SJSA1 (cell line): ENCODE measurements at places on chromosomes 3 and 15.

GRCh38 chr3:126101521-126101982, 17.6 kb upstream of the SLC41A3 start:
- DNase-seq = no peak

- DNase-seq = no peak
These were observed 233.9 kb upstream of the GOLGA6L4 start for GRCh38 chr15:84001655-84002054.

DNA sequence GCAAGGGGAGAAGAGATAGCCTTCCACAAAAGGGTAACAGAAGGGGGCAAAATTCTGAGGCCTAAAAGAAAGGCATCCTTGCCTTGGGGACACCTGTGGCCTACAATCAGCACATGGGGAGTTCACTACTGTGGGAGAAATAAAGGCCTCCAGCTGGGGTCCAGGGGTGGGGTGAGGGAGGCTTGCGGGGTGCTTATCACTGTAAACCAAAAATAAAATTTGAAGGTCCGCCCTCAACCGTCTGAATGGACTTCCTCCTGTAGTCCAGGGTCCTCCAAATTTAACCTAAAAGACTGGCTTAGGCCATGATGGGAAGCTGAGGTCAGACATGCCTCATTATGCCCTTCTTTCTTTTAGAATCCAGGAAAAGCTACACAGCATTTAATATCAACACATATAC, 2.1 kb upstream of the POLR2M start:
- no peak for DNase-seq

DNA sequence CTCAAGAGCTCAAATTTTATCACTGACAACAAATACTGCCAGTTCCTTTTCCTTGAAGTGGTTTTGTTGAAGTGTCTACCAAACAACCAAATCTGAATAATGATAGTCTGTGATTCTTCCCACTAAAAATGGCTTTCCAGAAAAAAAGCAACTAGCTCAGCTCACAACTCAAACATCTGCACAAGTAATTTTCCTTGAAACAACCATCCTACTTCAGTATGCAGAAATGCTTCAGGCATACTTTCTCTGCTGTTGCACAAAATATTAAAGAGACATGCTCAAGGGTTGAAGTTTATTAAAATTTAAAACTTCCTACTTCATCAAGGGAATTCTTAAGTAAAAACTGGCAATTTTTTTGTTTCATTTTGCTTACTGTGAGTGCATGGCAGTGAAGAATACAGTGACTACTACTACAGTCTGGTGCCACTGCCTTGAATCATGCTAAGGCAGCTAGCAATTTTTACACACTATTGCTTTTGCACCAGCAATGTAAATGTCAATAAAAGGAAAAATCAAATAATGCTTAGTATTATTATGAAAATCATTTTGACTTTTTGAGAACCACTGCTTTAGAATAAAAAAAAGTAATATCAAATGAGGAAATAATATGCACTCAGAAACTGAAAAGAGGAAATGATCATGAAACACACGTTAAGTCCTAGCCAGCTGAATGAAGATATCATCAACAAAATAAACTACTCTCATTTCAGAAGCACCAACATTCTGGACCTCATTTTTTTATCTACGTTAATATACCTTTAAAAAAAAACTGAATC, 33.6 kb downstream of the VPS13C start:
- DNase-seq = no peak

GRCh38 chr3:39052583-39052982, 767 bp downstream of the WDR48 start:
- no peak for DNase-seq

- no peak for DNase-seq
These were observed 350.3 kb downstream of the TUSC7 start for GRCh38 chr3:117059956-117060270.

DNA sequence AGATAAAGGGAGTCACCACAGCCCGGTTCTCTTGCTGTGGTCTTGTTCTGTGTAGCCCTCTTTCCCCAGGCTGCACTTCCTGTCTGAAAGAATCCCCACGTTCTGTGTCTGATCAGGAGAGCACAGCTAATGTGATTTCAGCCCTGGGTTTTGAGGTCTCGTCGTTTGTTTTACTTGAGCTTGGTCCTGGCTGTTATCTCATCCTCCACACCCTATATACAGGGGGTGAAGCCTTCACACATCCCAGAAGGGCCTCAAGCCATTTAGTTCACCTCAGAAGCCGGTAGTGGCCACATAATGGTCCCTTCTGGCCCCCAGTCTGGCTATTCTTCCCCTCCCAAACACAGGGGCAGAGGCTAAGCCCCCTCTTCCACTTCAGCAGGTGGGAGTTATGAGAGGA, 115.6 kb downstream of the PDE8A start:
- DNase-seq = no peak

DNA sequence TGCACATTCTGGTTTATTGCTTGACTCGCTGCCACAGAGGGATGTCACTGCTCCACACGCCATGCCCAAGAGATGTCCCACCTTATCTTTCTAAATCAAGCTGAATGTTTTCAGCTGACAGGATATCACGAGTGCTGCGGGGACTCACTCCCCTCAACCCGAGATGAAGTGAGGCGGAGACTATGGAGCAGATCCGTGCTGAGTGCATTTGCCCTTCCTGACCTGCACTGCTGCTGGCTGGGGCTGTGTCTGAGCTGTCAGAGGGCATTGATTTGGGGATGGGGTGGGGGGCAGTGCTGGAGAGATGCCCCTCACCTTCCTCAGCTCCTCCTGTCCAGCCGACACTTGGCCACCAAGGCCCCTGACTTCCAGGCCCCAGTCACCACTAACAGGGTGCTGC, 40.5 kb upstream of the CSPG4 start:
- no peak for DNase-seq

- DNase-seq = no peak
These were observed 120.1 kb downstream of the SRGAP3 start for GRCh38 chr3:9129365-9129764.

GRCh38 chr15:93982226-93982727, 249.1 kb upstream of the MCTP2 start:
- DNase-seq = no peak

GRCh38 chr15:65761210-65761926, 30.7 kb downstream of the DENND4A start:
- no peak for DNase-seq

DNA sequence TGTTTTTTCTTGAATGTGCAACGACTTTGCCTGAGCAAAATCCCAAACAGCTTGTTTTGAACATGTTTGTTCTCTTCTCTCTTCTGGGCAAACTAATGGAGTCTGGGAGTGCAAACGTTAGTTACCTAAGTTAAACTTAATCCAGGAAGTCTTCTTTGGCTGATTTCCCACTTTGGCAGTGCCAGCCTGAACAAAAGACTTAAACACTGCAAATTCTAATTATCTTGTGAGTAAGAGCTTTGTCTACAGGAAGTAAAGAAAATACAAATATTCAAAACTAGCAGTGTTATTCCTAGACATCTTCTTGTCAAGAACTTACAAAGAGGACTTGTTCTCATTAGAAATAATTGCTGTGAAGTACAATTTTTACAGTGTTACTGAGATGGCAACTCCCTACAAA, 16.7 kb upstream of the DENND6A start:
- no peak for DNase-seq

GRCh38 chr3:129224984-129225393, 24.4 kb upstream of the COPG1 start:
- no peak for DNase-seq

DNA sequence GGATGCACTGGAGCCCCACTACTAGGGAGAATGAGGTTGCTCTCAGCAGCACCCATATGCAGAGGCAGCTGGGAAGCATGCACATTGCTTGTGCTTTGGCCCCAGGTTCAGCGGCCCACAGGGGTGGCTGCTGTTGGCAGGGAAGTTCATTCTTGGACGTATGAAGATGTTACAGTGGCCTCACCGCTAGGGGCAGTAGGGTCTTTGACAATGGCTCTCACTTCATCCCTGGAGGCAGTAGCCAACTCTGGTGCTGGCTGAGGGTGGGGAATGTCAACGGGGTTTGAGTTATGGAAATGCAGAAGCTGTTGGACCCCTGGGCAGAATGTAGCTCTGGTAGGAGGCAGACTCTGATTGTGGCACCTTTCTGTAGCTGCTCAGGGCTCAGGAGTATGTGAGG, 279.9 kb downstream of the SCAPER start:
- no peak for DNase-seq

DNA sequence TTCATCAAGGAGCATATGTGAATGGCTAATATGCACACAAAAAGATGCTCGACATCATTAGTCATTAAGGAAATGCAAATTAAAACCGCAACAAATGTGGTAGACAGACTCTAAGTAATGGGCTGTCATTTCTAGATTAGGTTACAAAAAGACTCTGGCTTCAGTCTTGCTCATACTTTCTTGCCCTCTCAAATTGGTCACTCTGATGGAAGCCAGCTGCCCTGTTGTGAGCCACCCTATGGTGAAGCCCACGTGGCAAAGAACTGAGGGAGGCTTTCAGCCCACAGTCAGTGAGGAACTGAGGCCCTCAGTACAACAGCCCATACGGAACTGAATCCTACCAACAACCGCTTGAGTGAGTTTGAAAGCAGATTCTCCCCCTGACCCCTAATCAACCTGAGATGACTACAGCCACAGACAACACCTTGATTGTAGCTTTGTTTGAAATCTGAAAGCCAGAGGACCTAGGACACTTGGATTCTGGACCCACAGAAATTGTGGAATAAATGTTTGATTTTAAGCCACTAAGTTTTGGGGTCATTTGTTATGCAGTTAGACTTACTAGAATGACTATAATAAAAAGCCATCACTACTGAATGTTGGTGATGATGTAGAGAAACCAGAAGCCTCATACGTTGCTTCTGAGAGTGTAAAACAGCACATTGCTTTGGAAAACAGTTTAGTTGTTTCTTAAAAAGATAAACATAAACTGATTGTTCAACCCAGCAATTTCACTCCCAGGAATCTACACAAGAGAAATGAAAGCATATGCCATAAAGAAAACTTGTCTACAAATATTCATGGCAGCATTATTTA, 45.7 kb downstream of the EHHADH start:
- no peak for DNase-seq

- DNase-seq = no peak
These were observed 51.5 kb downstream of the GABRB3 start for GRCh38 chr15:26721232-26721967.

GRCh38 chr3:15750143-15750542, 47.6 kb downstream of the ANKRD28 start:
- DNase-seq = no peak

DNA sequence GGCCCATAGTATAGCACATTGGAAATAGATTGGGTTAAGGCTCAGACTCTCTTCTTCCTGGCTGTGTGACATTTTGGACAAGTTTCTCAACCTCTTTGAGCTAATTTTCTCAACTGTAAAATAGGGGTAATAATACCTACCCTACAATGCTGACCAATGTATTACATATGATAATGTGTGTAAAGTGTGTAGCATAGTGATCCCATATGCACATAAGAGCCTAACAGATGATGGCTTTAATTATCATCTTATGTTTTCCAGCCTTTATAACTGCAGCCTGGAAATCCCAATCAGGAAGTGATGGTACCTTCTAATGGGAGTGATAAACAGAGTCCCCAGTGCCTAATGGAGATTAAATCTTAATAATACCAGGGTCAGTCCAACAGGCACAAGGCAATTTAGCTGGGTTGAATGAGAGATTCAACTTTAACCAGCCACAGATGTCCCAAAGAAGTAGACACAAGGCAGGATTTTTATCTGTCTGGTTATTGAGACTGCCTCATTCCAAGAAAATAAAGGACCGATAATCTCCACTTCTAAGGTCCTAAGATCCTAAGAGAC, 12.0 kb downstream of the ADAMTS9 start:
- no peak for DNase-seq

GRCh38 chr3:128254066-128254590, 100.8 kb downstream of the EEFSEC start:
- DNase-seq = no peak

DNA sequence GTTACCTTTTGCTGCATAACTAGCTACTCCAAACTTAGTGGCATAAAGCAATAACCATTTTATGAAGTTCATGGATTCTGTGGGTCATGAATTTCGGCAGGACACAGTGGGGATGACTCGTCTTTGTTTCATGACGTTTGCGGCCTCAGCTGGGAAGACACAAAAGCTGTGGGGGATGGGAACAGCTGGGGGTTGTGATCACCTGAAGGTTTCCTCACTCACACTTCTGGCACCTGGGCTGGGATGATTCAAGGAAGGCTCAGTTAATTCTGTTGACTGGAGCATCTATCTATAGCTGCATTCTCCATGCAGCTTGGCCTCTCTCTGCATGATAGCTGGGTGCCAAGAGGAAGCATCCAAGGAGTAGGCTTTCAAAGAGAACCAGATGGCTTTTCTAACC, 332.8 kb downstream of the ULK4 start:
- no peak for DNase-seq

DNA sequence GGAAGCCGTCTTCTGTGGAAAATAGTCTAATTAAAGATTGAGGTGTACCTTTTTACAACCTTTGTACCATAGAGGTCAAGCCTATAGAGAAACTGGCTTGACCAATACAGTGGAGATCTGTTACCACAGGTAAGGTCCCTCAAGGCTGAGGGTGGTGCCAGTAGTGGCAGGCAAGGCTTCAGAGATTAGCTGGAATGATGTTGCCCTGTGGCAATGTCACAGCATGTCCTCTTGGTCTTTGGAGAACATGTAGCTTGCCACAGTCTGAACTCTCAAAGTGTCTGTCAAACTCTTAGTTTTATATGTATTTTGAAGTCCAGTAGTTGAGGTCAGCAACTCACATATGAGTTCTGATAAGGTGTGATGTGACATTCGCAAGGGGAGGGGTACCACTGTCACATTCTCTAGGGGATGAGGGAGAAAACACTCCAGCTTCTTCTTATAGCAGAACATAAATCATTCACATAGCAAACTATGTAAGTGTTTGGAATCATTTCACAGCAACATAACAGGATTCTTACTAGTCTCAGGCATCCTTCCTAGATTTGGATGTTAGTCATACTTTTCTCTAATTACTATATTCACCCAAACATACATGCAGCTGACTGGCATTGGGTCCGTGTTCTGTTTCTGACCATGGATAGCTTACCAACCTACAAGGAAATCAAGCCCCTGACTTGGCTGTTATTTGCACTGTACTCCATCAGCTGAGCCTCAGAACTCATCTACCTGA, 173.6 kb downstream of the UBE2E2 start:
- no peak for DNase-seq

DNA sequence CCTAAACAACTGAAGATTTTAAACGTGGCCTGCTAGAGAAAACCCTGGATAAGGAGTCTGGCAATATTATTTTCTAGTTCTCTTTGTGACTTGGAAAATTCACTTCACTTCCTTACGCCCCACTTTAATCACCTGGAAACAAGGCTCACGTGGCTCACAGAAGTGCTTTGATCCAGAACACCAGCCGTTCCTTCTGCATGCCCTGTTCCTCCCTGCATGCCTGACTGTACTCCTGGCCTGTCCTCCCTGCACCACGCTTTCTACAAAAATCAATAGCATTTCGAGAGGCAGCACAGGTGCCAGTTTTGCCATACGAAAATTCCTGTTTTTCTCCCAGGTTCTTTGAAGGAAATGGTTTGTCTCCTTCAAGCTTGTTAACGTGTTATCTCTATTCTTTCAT, 474.2 kb upstream of the RGMA start:
- no peak for DNase-seq

DNA sequence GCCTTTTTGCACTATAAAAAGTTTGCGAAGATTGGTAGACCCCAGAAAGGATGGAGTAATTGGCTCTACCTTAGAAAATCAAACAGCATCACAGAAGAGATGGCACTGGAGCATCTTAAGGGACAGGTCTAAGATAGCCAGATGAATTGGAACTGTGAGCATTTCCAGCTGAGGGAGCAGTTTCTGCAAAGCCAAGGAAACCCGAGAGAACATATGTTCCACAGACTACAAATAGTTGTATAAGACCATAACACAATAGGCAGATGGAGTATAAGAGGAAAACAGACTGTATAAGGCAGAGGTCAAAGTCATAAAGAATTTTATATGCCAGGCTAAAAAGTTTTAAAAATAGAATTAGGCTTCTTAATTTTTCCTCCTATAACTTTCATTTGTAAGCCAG, 46.0 kb downstream of the TSC22D2 start:
- no peak for DNase-seq
